ENCODE measurements at places on chromosomes 6 and 20.

GRCh38 chr6:161279677-161280415 lies 6.0 kb upstream of the AGPAT4 start:
- no peak for DNase-seq

GRCh38 chr6:136520517-136520916 lies 29.7 kb downstream of the MAP7 start:
- DNase-seq, result no peak

- no peak for DNase-seq
Observed at GRCh38 chr6:170021579-170021978, 269.3 kb downstream of the DLL1 start.

DNA sequence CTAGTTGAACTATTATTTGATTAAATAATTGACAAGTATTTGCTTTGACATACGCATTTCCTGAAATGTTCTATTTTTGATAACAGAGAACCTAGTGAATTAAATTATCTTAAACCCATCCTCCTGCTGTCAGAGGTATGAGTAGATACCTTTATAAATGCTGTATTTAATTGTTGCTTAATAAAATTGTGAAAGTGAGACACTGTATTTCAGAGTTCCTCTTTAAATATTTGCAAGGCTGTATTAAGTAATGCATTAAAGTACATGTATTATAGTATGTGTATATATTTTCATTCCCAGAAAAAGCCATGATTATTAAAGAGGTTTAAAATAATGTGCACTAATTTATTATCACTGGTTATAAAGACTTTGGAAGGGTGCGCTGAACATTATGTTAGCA lies 483.8 kb downstream of the TFAP2B start:
- no peak for DNase-seq

GRCh38 chr6:148323344-148323743 lies 19.3 kb upstream of the SASH1 start:
- no peak for DNase-seq

DNA sequence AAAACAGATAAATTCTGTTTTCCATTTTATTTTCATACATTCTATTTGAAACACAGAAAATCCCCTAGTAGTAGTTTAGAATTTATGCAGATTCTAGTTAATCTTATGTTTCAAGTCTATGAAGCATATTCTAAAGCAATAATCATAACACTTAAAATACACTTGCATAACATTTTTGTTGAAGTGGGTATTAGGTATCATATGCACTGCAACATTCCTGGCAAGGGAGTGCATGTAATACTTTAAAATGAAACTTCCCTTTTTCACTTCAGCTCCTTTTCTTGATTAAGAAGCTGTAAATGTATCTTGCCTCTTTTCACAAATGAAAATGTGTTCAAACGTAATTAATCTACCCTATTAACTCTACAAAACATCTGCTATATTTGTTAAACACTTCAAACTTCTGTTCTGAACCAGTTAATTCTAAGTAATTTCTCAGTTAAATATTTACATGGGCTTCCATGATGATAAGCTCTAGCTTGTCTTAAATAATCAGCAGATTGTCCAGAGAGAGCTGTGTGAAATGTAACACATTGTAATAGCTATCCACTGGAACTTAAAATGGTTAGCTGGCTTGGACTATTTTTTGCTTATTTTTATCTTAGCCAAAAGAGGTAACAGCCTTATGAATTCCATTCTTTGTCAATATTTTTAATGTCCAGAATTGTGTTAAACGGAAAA lies 192.8 kb downstream of the COL19A1 start:
- no peak for DNase-seq

DNA sequence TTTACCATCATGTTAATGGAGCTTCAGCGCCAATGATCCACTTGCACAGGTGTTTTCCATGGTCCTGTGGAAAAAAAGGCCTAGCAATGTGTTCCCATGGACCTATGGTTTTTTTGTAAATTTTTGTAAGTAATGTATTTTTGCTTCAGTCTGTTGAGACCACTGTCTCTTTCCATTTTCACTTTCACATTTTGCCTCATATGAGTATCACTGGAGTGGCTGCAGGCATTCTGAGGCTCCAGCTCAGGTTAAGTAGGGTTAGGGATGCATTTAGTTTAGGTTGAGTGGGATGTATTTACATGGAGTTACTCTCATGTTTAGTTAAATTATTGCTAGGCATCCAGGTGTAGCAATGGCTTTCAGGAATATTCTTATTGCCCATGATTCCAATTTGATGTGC lies 19.2 kb upstream of the LMBRD1 start:
- no peak for DNase-seq

GRCh38 chr6:29723666-29724588 lies 693 bp downstream of the HLA-F start:
- peak; percentile 16 for DNase-seq

DNA sequence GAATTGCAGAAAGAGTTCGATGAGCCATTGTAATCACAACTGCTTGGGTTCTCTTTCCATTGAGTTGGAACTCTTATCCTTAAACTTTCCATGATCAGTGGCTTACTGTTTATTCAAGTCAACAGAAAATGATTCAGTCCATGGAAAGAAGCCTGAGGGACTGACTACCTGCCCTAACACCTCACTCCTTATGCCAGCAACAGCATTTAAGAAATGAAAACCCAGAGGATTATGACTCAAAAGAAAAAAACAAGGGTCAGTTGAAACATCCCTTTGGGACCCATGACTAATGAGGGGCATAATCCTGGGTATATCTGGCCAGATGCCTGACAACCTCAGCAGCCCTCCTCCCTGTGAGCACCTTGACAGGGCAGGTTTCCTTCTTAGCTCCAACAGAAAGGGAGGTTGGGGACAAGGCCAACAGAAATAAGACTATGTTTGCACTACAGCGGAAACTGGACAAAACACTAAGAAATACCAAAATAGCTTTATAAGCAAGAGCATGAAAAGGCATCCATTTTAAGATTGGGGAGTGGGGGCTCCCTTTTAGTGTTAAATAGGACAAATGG lies 106.7 kb downstream of the MAP3K5 start:
- no peak for DNase-seq

GRCh38 chr6:165167311-165167710 lies 142.1 kb downstream of the C6orf118 start:
- no peak for DNase-seq

DNA sequence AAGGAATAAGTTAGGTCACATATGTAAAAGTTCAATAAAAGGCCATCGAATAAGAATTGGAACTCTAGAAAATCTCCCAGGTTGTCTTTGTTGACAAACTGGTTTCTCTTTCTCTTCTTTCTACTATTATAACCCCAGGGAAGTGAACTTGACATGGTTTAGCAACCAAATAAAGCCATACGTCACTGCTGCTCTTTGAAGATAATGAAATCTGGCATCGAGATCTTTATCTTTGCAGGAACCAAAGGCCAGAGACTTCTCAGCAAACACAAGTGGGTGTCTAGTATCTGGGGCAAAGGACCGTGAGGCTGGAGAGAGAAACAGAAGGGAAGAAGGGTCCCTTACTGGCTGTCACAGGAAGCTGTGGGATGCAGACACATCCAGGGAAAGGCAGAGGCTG lies 286.7 kb upstream of the CDYL start:
- DNase-seq, result no peak

GRCh38 chr6:71334768-71335167 lies 46.2 kb downstream of the OGFRL1 start:
- DNase-seq, result no peak

GRCh38 chr6:81575442-81575841 lies 177.0 kb downstream of the TENT5A start:
- DNase-seq, result no peak

DNA sequence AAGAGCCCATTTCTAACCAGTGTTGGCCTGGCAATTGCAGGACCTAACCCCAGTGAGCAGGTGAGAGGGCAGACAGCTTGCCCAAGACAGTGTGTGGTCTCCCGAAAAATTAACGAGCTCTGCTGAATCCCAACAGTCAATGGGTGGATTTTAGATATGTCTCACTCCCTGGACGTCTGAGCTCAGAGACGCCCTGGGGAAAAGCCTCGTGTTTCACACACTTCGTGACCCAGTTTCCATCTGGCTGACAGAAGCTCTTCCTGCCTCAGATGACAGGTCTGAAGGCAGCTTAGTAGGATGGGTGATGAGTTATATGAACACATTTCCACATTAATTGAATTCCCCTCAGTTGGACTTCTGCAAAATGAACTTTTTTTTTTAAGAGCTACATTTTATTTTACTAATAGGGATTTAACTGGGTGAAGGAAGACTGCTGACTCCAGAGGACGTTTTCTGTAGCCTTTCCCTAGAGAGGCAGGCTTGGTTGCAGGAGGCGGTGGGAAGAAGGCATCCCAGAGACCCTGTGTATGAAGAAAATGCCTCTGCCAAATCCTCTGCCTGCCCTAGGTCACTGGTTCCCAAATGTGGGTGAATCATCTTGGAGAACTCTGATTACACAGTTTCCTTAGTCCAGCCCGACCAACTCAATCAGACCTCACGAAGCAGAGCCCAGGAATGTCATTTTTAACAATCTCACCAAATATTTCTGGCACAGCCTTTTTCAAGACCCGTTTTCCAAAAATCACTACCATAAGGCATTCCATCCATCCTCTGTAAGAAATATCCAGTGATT lies 71.7 kb upstream of the LY86 start:
- peak; percentile 68 for DNase-seq

GRCh38 chr6:148563066-148563465 lies 183.8 kb upstream of the UST start:
- DNase-seq, result no peak

DNA sequence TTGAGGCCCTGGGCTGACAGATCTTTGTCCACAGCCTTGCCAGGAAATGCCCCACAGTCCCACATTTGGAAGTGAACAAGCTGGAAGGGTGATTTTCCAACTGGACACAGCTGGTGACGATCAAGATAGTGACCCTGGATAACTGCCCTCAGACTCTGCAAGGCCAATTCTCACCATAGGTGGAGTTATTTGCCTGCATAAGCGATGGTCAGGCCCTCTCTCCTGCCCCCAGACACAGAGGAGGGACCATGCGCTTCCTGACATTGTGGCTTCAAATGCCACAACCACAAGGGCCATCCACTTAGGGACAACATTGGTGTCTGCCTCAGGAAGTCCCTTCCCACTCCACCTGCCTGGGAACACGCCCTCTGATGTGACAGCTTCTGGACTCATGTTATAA lies 96.0 kb downstream of the JPH2 start:
- DNase-seq, result no peak

GRCh38 chr6:170036916-170037315 lies 254.0 kb downstream of the DLL1 start:
- no peak for DNase-seq

- no peak for DNase-seq
Observed at GRCh38 chr6:169832247-169832948, 81.0 kb downstream of the ERMARD start.

GRCh38 chr20:64133951-64134407 lies 26.6 kb upstream of the NPBWR2 start:
- DNase-seq, result no peak

GRCh38 chr6:157432231-157432891 lies 51.4 kb downstream of the ZDHHC14 start:
- no peak for DNase-seq

- no peak for DNase-seq
Observed at GRCh38 chr6:7424967-7425807, 35.6 kb downstream of the RIOK1 start.
